ENCODE measurements at places on chromosomes 5 and 9. TPM values are rescaled to one million over a fixed set of nuclear protein-coding genes. Genes with fewer than 3 reads are reported as not detected.

Gene QRFP
- total RNA-seq = not detected

Gene SLC25A48
- not detected for total RNA-seq

Gene PTGER4
- total RNA-seq = 46.9 TPM

Gene GPR150
- total RNA-seq = 1.6 TPM

All from activated naive CD4-positive, alpha-beta T cell treated with anti-CD3 and anti-CD28 coated beads, Interleukin-2, amount 10 ng/mL, durations not matched to agents 5 hours and 36 hours (primary cell).